ENCODE measurements at places on chromosomes 5 and 9.

DNA sequence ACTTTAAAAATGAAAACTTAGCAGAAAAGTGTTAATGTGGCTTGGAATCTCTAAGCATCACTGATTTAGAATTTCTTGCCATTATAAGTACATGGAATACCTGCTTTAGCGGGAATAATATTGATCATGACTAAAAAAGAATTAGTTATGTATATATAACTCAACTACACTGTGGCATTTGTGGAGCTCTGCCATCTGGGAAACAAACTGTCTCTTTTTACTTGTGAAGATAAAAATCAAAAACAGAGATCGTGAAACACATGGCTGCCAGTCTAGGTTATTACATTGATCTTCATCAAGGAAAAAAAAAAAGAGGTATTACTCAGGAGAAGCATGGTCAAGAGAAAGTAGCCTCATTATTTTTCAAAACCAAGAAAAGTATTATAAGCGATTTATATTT is 287.4 kb downstream of the HTR1A start:
- no peak for DNase-seq

- no peak for DNase-seq
These were observed 12.8 kb upstream of the NIPAL4 start for GRCh38 chr5:157447201-157447637.

- DNase-seq = no peak
These were observed 73.8 kb upstream of the IL12B start for GRCh38 chr5:159403906-159404681.

DNA sequence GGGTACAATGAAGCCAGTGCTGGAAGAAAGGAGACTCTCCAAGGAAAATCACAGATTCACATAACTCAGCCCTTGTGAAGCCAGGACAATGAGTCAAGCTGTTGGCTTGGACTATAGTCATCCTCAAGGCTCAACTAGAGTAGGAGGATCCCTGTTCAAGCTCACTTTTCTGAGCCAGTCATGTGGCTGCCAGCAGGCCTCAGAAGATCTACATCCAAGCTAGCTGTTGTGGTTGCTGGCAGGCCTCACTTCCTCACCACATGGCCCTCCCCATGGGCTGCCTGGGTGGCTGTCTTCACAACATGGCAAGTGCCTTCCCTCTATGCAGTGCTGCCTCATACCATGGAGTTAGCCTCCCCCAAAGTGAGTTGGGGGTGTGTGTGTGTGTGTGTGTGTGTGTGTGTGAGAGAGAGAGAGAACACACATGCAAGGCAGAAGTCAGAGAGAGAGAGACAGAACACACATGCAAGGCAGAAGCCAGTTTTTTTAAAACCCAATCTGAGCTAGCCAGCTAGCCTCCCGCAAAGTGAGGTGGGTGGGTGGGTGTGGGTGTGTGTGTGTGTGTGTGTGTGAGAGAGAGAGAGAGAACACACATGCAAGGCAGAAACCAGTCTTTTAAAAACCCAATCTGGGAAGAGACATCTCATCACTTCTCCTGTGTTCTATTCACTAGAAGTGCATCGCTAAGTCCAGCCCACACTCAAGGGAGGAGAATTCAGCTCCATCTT is 17.1 kb downstream of the SCAI start:
- peak; percentile 98 for DNase-seq

DNA sequence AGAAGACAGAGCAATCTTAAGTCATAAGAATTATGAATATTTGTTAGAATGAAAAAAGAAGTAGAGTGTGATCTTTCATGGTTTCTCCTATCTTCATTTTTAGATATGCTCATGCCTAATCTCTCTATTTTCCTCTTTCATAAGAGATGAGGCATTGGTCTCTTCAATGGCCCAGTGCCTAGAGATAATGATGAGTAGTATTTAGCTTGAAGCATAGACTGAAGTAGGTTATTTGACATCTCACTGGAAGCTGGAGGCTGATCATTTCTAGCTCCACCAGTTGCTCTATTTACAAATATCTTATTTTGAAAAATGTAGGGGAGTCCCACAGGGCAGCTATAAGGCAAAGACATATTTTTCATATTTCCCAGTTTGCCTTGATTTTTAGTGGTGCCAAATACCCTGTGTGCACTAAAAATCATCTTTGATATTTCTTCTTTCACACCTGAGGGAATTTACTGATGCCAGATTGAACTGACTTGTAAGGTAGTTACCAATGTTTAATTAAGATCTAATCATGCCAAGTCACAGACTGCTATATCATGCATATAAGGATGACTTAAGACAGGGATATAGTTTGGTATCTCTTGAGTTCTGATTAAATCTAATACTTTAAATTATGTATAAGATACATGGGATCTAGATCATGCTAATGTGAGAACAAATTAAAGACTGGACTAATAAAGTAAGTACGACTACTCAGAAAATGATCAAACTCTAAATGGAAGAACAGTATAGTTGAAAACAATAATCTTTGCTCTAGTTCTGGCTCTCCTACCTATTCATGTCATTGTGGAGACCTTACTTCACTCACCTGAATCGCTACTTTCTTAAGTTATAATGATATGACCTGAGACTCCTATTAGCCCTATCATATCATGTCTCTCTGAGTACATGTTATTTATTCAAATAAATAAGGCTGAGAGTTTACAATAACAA is 108.2 kb upstream of the IFNE start:
- peak; percentile 54 for DNase-seq

- peak; percentile 76 for DNase-seq
These were observed 48.3 kb downstream of the IARS1 start for GRCh38 chr9:92245005-92245797.

DNA sequence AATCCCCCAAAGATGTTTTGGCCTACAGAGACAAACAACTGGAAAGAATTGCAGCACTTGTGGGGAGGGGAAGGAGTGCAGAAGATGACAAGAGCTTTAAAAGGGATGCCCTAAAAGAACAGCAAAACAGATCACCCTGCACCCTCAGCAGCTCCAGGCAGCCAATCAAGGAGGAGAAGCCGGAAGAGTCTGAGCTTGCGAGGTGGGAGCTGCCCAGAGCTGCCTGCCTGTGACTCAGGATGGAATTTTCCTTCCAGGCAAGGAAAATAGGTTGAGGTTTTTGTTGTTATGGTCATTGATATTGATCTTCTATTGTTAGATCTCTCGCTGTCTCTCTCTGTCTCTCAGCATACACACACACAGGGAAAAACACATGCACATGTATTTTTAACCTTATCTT is 70.3 kb upstream of the MAP1B start:
- no peak for DNase-seq

GRCh38 chr5:84383816-84384603 is 670 bp downstream of the EDIL3 start:
- no peak for DNase-seq

GRCh38 chr5:74420947-74421346 is 219.6 kb downstream of the ENC1 start:
- no peak for DNase-seq

GRCh38 chr5:115214541-115214940 is 44.8 kb upstream of the TRIM36 start:
- no peak for DNase-seq

DNA sequence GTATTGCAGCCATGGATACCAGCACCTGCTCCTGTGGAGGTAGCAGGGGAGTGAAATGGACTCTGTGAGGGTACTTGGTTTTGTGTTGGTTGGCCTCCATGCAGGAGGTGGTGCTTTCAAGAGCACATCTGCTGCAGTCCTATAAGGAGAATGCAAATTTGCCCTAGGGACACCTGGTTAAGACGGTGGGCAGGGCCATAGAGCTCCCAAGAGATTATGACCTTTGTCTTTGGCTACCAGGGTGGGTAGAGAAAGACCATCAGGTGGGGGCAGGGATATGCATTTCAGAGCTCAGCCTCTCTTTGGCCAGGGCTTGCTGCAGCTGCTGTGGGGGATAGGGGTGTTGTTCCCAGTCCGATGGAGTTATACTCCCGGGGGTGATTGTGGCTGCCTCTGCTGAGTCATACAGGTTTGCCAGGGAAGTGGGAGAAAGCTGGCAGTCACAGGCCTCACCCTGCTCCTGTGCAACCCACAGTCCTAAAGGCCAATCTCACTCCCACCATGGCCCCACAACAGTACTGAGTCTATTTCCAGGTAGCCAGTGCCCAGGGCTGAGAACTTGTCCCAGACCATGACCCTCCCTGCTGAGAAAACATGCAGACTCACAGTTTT is 14.0 kb upstream of the PDLIM4 start:
- no peak for DNase-seq

- no peak for DNase-seq
These were observed 147.5 kb downstream of the SLIT3 start for GRCh38 chr5:169153405-169153804.

DNA sequence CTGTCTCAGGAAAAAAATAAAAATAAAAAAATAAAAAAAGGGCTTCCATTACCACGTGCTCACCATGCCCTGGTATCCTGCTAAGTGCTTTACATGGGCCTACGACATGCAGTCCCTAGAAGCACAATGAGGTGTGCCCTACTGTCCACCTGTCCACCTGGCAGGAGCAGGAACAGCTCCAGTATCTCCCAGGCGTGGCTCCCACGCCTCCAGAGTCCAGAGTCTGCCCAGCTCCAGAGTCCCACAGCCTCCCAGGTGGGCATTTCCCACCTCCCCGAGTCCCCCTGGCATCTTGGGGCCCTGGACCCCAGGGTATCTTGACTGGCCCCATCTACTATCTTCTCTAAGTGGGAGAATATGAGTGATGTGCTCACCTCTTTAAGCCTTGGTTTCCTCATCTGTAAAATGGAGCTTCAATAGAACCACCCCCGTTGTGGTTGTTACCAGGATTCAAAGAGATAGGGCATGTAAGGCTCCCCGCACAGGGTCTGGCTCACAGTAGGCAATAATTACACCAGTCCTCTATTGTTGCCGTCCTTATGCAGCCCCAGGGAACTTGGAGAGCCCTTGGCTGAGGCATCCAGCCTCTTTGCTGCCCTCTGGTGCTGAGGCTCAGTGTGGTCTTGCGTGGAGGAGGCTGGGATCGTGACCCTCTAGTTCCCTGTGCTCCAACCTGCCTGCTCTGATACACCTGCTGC is 8.9 kb downstream of the CXCL14 start:
- peak; percentile 32 for DNase-seq

DNA sequence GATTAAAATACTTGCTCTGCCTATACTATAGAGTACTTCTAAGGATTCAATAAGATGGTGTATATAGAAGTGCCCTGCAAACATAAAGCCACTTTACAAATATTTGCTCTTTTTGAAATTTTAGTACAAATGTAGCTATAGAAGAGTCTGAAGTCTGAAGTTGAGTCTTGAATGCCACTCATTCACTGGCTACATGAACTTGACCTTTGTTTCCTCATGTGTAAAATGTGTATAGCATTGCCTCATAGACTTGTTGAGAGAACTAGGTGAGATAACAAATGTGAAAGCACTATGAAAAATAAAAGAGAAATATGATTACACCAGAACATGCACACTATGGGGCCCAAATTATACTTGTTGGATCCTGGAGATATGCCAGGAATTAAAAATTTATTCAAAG is 244.7 kb downstream of the SEC61B start:
- DNase-seq = no peak

DNA sequence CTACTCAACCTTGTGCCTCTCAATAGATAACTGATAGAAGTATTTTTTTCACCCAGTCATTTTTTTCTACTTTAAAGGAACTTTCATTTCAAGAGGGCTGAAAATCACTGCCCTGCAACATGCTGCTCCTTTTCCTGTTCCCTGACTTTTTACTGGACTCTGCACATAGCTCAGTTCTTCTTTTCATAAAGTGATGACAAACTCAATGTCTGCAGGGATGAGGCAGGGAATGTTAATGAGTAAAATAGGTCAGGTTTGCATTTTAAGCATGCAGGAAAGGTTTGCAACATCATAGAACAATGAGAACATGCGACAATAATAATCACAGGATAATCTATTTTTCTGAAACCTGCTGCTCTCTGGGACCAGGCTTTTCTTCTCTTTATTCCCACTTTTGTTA is 172.2 kb upstream of the SGCD start:
- DNase-seq = no peak

- DNase-seq = no peak
These were observed 136.9 kb upstream of the EGFLAM start for GRCh38 chr5:38121420-38121819.

- peak; percentile 94 for DNase-seq
These were observed 556 bp downstream of the PCDHGC3 start for GRCh38 chr5:141476132-141476911.

DNA sequence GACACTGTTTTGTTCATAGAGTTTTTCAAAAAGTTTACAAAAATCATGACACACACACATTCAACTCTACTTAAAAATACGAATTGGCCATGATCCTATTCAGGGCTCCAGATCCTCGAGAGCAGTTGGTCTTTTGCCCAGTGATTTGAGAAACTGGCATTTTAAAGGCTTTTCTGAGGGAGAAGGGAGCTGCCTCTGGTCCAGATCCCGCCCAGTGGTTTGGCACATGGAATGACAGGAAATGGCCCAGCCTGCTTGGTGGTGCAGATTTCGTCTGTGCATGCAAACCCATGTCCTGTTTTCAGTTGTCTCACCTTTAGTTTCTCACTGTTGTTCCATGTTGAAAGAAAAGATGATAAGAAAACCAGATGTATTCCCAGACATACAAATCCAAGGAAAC is 3.6 kb downstream of the CAMK4 start:
- no peak for DNase-seq

- DNase-seq = peak; percentile 29
These were observed 49.7 kb upstream of the LHFPL2 start for GRCh38 chr5:78698191-78698791.

- DNase-seq = no peak
These were observed 512.3 kb upstream of the MPDZ start for GRCh38 chr9:13791816-13792215.

GRCh38 chr5:58491216-58491892 is at the start of gene GAPT:
GAPT (plus strand) TSS chr5:58491435; CDS start chr5:58494537, 3,102 bp downstream.
- no peak for DNase-seq

GRCh38 chr9:69180670-69181069 is 6.6 kb downstream of the TJP2 start:
- peak; percentile 98 for DNase-seq

GRCh38 chr9:27377147-27377807 is 80.3 kb upstream of the EQTN start:
- DNase-seq = no peak

DNA sequence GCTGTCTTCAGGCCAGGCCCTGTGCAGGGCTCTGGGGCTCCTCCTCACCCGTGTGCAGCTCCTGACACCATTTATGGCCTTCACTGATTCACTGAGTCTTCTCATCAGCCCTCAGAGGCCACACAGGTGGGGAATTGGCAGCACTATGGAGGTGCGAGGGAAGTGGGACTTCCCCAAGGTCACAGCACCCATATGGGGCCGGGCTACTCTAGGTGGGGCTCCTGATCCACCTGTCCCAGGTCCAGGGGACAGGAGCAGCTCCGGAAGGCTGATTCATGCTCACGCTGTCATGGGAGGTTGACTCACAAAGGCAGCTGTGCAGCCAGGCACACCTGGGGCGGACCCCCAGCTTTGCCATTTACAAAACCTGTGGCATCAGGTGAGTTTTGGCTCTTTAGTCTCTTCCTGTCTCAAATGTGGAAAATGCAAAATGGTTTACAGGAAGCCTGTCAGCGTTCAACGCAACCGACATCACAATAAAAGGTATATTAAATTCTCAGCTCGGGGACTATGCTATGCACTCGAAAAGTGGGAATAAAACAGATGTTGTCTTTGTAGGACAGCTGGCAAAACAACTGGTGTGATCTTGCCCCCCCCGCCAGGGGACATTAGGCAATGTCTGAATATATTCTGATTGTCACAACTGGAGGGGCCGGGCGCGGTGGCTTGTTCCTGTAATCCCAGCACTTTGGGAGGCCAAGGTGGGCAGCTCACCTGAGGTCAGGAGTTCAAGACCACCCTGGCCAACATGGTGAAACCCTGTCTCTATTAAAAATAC is 15.0 kb downstream of the NAIF1 start:
- no peak for DNase-seq
